ENCODE measurements at places on chromosomes 11 and 22.

GRCh38 chr11:69907611-69908010 is 88.4 kb upstream of the FGF3 start:
- DNase-seq: no peak

- DNase-seq: no peak
Measured at GRCh38 chr11:1341928-1342524, 32.6 kb upstream of the TOLLIP start.

DNA sequence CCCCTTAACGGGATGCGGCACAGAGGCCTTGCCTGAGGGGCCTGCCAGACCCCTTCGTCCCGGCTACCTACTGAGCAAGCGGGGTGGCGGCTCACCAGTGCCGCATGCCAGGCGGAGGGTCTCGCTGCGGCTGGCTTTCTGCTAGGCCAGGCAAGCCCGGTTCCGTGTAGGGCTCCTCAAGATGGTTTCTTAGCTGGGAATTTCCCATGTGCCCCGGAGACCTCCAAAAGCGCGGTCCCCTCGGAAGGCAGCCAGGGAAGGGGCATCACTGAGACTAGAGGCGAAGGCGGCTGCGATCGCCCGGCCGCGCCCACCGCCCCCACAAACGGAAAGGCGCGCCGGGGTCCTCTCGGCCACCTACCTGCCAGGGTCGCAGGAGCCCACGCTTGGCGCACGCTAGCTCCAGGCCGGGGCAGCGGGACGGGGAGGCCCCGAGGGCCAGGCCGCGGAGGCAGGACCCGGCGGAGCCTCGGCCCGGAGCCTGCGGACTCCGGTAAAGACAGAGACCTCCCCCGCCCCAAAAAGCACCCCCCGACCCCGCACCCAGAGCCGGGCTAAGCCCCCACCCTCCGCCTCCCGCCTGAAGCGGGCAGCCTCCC is 23.8 kb downstream of the MICAL3 start:
- no peak for DNase-seq

DNA sequence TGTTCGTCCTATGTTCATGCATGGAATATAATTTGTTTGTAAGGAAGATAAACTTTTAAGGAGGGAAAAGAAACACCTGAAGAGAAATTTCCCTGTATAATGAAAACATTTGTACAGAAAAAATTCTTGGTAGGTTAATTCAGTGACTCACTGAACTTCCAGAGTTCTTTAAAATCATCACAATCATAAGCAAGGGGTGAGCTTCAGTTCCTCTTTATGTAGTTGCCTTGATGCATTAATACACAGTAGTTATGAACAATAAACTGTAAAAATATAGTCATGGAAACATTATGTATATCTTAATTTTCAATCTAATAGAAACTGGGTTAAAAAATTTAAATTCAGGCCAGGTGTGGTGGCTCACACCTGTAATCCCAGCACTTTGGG is 1.1 kb upstream of the C11orf65 start:
- no peak for DNase-seq

GRCh38 chr22:27973846-27974245 is 54.8 kb upstream of the PITPNB start:
- no peak for DNase-seq

- DNase-seq: no peak
Measured at GRCh38 chr11:101907815-101908214, 7.0 kb upstream of the CEP126 start.

DNA sequence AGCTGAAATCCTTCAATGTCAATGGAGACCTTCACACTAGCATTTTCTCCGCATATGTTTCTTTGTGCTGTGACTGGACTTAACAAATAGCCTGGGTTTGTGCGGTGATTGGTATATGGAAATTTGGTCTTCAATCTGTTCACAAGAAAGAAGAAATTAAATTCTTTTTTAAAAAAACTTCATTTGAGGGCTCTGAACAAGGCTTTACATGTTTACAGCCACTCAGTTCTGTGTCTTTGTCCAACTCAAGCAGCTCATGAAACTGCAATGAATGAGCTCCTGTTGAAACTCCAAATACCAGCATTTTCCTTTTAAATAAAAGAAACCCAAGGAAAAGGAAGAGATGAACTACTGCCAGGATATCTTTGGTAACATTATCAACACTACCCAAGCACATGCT is 57.3 kb downstream of the PIK3C2A start:
- no peak for DNase-seq

- no peak for DNase-seq
Measured at GRCh38 chr22:31039393-31039792, 41.7 kb upstream of the SMTN start.

GRCh38 chr11:45799562-45799961 is 5.4 kb upstream of the SLC35C1 start:
- no peak for DNase-seq

GRCh38 chr11:59901306-59901705 is 22.7 kb downstream of the OOSP3 start:
- no peak for DNase-seq

DNA sequence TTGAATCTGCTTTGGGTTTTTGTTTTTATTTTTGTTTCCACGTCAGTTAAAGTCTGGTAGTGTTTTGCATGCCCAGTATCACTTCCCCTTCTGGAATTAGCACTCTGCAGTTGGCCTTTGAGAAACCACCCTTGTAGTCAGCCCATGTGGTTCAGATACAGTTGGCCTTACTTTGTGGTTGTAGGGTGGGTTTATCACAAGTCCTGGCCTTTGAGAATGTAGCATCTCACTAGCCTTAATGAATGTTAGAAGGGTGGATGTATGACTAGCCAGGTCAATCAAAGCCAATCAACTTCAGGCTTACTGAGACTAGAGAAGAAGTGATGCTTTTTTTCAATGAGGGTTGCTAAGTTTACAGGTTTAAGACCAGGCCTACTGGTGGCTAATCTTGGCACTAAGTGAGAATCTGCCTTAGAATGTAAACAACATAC is 19.8 kb downstream of the ARL14EP start:
- no peak for DNase-seq

DNA sequence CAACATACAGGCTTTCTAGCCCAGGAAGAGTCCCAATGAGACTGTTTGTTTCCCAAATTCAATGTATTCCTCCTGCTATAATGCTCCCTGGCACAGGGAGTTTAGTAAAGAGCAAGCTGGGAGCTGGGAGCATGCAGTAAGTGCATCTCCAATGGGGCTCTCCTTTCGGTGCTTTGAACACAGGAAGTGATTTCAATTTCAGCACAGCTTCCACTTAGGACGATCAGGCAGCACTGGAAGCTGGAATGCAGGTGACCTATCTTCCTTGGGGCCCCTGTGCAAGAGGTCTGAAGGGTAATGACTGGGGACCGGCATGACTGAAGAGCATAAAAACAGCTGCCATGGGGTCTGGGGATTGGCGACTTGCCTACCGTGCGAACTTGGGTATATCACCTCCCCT is 76.0 kb downstream of the LARGE1 start:
- no peak for DNase-seq

DNA sequence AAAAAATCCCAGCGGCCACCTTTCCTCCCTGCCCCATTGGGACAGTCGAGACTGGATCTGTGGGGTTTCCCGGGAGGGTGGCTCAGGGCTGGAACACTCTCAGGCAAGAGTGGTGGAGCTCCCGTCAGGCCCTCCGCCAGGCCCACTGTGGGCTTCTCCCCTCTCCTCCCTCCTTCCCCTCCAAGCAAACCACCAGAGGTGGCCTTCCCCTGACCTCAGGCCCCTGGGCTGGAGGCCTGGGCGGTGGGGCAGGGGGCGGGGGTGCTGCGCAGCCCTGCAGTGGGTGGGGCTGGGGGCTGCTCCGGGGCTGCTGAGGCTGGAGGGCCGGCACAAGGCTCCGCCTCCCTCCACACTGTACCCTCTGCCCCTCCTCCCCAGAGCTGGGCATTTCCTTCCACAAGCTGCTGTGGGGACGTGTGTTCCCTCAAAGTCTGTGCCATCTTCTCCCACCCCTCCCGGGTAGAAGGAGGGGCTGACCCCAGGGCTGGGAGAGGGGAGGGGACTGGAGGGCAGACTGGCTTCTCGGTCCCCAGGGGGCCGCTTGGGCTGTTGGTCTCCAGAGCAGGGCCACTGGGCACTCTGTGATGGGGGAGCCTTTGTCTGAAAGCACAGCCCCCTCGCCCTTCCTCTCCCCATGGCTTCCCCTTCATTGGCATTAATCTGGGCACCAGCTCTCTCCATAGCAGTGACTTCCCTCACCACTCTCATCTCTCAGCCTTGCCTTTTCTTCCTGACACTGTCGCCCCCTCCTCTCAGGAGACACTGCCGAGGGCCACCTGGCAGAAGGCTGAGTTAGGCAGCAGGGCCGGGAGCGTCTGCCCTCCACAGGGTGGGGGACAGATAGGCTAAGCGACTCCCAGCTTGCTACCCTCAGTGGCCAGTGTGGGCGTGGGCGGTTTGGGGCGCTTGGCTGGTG is 7.1 kb downstream of the RCOR2 start:
- DNase-seq: no peak

GRCh38 chr11:91792779-91793262 is 431.8 kb upstream of the FAT3 start:
- no peak for DNase-seq

GRCh38 chr11:2867722-2868505 is 17.7 kb downstream of the CDKN1C start:
- DNase-seq: no peak

GRCh38 chr11:82663535-82663934 is 70.1 kb downstream of the FAM181B start:
- no peak for DNase-seq

- no peak for DNase-seq
Measured at GRCh38 chr11:76455931-76456330, 11.1 kb downstream of the EMSY start.

DNA sequence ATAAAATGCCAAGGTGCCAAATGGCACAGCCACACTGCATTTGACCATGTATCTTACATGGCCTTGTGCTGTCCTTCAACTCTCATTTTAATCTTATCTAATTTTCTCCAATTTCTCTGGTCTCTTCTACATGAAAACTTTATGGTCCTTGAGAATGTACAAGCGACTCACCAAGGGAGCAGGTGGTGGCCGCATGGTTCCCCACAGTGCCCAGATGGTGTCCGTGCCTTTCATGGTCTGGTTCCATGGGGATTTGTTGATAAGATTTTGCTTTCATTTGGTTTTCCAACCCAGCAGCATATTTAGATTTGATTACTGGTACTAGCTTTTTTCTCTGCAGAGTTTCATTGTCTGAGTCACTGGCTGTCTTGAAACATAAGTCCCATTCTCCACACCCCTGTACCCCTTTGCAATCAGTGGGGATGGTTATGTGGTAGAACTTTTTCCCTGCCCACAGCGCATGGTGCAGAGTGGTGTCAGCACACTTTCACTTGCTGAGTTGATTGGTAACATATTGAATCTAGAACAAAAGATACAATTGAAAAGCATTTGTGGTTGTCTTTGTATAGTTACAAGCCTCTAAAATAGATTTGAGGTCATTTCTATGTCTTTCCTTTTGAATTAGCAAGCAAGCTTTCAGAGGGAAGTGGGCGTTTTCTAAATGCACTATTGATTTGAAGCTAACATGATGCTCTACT is 24.1 kb downstream of the ZNRF3 start:
- DNase-seq: no peak

DNA sequence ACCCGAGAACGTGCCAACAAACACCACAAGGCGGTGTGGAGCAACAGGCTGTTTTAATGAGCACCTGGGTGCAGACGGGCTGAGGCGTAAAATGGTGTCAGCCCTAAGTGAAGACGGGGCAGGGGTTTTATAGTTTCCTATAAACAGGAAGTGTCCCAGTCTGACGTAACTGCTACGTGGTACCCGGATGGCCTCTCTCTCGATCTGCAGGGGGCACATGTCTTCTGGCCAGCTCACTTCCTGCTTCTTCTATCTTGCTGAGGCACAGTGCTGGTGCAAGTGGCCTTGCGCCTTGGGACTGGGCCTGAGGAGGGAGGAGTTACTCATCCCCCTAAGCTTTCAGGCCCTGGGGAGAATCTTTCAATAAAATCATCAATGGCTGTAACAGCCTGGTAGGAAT is 20.9 kb downstream of the OOSP3 start:
- no peak for DNase-seq

DNA sequence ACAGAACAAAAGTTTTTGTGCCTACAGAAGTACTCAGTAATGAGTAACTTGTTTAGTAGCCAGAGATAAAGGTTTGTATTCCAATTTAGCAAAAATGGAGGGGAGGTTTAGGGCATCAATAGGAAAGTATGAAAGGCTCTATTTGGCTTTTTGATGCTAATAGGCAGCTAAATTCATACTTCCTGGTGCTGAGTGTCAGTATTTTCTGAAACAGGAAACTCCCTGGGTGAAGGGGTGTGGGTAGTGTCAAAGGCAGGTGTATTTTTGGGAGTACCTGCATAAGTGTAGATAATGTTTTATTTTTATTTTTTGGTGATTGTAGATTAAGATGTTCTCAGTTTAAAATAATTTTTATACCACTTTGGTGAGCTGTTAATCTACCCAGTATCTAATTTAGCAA is 29.3 kb upstream of the MMP7 start:
- DNase-seq: no peak

GRCh38 chr11:81585390-81585933 is 1148.2 kb downstream of the FAM181B start:
- no peak for DNase-seq

DNA sequence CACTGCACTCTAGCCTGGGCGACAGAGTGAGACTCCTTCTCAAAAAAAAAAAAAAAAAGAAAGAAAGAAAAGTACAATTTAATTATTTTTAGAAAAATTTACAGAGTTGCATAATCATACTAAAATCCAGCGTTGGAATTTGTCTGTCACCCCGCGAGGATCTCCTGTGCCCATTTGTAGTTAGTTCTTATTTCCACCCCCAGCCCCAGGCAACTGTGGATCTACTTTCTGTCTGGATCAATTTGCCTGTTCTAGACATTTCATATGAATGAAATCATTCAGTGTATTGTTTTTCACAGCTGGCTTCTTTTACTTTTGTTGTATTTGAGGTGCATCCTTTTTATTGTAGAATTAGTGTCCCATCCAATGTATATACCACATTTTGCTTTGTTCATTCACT is 102.6 kb upstream of the RASSF10 start:
- DNase-seq: no peak

GRCh38 chr22:29172216-29172615 is 33.5 kb upstream of the EMID1 start:
- DNase-seq: no peak

- DNase-seq: no peak
Measured at GRCh38 chr22:50281957-50282356, 11.8 kb upstream of the MAPK11 start.

GRCh38 chr11:33733980-33734379 is 2.2 kb downstream of the CD59 start:
- DNase-seq: no peak

- no peak for DNase-seq
Measured at GRCh38 chr11:11381471-11382105, 28.5 kb upstream of the CSNK2A3 start.

- DNase-seq: no peak
Measured at GRCh38 chr22:46538814-46539160, 1.4 kb upstream of the CELSR1 start.

DNA sequence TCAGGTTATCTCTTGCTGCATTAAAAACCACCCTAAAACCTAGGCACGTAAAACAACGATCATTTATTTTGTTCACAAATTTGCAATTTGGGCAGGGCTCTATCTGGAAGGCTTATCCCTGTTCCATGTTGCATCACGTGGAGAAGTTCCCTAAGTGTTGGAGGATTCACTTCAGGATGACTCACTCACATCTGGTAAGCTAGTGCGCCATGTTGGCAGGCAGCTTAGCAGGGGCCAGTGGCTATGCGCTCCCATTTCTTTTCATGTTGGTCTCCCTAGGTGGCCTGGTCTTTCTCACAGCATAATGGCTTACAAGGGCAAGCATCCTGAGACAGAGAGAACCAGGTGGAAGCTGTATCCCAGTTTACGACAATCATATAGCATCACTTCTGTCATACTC is 226.8 kb downstream of the BLID start:
- DNase-seq: no peak

- peak; percentile 94 for DNase-seq
Measured at GRCh38 chr22:31753634-31754501, at the start of gene DEPDC5. TSS of gene DEPDC5 (plus strand) at chr22:31754019. CDS start at chr22:31754922, 903 bp downstream.

All from stimulated activated CD8-positive, alpha-beta memory T cell treated with anti-CD3 and anti-CD28 coated beads, Interleukin-4, amount 100 ng/mL, for 24 hours (primary cell).